ENCODE measurements at places on chromosomes 7 and 10.

DNA sequence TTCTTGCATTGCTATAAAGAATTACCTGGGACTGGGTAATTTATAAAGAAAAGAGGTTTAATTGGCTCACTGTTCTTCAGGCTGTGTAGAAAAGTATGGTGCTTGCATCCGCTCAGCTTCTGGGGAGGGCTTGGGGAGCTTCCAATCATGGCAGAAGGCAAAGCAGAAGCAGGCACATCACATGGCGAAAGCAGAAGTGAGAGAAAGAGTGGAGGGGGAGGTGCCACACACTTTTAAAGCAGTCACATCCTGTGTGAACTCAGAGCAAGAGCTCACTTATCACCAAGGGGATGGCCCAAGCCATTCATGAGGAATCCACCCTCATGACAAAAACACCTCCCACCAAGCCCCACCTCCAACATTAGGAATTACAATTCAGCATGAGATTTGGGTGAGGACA, 303.5 kb downstream of the OTUD1 start:
- no peak for DNase-seq

DNA sequence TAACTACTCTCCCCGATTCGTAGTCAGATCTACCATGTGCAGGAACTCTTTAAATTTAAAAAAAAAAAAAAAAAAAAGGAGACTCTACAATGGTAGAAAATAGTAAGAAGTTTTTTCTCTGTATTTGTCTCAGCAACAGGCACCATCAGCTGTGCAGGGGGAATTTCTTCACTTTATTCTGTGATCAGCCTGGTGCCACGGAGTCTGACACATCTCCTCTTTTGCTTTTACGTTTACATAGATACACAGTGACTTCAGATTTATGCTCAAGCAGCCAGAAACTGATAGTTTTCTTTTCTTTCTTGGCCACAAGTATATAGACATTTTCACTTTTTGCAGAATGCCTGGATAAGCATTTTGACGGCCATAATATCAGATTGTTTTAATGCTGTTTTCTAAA, 190.6 kb upstream of the AKR1E2 start:
- no peak for DNase-seq

GRCh38 chr10:18607503-18608378, 43.6 kb downstream of the NSUN6 start:
- peak; percentile 17 for DNase-seq

DNA sequence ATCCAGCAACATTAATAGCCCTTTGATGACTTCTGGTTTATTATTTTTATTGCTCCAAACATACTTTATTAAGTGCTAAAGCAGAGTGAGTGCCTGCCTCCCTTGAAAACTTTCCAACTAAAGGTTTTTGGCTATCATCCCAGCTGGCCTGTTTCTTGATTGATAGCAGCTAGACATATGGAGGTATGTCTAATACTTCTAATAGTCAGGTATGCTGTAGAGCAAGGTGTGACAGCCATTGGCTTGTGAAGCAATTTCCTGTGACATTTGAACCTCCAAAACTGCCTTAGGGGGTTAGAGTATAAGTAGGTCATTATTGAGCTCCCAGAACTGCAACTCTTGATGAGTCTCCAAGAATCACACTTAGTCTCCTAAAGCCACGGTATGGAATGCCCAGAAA, 55.8 kb downstream of the LOXL4 start:
- DNase-seq = no peak

DNA sequence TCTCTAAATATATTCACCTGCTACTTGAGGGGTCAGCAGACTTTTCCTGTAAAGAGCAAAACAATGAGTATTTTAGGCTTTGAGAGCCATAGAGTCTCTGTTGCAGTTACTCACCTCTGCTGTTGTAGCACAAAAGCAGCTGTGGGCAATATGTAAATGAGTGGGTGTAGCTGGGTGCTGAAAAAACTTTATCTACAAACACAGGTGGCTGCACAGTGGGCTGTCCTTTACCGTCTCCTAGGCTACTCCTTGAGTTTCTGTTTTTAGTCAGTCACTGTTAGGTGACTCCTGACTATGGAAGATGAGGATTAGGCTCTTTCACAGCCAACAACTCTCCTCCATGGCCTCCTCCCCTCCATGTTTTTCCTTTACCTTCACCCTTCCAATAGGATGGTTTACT, 286.1 kb upstream of the C7orf33 start:
- peak; percentile 23 for DNase-seq

- DNase-seq = no peak
Observed at GRCh38 chr10:45468079-45468478, 94.1 kb downstream of the ALOX5 start.

DNA sequence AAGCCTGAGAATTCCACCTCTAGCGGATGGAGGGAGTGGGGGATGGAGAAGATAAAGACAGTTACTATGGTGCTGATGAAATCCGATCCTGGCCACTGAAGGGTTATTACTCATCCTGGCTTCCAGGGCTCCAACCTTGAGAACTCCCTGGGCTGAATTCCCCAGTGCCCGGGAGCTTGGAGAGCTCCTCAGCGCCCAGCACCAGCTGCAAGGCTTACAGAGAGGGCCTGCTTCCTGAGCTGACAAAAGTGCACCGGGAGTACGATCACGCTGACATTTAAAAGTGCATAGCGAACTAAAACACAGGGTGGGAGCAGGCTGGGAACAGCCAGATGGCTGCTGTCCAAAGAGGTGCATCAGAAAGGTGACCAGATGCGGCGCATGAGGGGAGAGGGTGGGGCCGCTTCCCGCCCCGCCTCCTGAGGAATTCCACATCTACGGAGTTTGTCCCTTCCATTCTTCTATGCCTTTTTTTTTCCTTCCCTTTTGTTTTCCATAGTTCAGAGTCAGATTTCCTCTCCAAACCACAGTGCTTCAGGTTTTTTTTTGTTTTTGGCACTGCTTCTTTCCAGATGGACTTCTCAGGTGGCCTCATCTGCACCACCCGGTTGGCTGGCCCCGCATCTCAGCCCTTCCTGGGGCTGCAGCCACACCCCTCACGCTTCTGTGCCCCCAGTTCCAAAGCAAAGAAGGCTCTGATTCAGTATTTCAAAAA, 62.4 kb upstream of the MKRN1 start:
- DNase-seq = peak; percentile 80

DNA sequence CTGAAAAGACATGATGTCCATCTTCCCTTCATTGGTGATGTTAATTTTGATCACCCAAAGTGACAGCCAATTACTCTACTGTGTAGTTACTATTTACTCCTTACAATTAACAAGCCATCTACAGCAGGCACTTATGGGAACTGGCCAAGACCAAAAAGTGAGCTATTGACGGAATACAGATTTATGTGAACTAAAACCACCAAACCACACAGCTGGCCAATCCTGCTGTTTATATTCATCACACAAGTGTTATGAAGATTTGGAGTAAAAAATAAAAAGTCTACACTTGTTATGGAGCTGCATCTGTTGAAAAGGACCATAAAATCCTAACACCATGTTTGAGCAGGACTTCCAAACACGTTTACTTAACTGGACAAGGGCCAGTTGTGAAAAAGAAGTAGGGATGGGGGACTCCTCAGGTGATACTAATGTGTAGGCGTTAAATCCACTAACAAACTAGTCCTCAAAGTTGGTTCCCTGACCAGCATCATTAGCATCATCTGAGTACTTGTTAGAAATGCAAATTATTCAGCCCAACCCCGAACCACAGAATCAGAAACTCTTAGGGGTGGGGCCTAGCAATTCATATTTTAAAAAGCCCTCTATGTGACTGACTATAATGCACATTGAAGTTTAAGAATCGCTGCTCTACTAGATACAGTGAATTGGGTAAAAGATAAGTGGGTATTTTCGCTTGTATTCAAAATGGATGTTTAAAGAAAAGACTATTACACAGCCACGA, 11.6 kb downstream of the MCMBP start:
- no peak for DNase-seq

- no peak for DNase-seq
Observed at GRCh38 chr10:124072541-124072940, 20.9 kb downstream of the CHST15 start.

DNA sequence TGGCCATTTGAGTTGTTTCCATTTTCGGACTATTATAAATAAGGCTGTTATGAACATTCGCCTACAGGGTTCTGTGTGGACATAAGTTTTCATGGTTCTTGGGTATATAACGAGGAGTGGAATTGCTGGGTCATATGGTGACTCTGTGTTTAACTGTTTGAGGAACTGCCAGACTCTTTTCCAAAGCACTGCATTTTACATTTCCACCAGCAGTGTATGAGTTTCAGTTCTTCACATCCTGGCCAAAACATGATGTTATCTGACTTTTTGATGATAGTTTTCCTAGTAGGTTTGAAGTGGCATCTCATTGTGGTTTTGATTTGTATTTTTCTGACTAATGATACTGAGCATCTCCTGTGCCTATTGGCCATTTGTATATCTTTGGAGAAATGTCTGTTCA, 5.4 kb downstream of the SUV39H2 start:
- DNase-seq = no peak

Measured in DMS 273 treated with DMSO at 0.1 percent for 48 hours (cell line).